ENCODE measurements at places on chromosomes 16 and 17.

DNA sequence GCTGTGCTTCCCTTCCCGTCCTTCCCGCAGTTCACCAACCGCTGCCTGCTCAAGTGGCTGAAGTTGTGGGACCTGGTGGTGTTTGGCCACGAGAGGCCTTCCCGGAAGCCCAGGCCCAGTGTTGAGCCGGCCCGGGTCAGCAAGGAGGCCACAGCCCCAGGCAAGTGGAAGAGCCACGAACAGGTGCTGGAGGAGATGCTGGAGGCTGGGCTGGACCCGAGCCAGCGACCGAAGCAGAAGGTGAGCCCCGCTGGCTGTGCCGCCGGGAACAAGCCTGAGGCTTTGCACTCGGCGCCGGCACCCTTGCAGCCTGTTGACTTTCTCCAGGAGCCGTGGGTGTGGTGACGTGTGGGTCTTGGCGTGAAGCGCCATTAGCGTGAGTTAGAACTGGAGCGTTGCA lies 2.7 kb downstream of the CHTF18 start:
- DNase-seq, result no peak

GRCh38 chr16:54576785-54577184 lies 290.2 kb upstream of the IRX3 start:
- DNase-seq, result no peak

DNA sequence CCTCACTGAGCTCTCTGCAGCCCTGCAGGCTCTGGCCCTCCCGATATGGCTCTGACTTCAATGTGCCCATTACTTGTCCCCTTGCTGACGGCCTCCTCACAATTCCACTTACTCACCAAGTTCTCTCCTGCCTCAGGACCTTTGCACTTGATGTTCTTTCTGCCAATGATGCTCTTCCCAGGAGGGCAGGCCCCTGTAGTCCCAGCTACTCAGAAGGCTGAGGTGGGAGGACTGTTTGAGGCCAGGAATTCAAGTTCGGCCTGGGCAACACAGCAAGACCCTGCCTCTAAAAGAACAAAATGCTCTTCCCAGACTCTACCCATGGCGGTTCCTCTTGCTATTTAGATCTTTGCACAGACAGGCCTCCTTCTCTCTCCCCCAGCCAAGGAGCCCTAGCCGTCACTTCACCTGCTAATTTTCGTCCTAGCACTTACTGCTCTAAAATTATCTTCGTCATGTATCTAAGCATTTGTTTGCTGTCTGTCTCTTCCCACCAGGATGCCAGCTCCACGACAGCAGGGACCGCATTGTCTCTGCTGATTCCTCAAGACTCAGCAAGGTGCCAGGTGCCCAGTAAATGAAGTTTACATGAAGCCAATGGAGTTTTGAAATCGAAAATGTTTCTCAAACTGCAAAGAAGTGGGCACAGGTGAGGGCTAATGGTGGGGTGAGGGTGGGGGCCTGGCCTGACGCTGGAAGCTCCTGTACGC lies 626 bp upstream of the RAI1 start:
- DNase-seq, result no peak

GRCh38 chr16:70478912-70479341 lies 24.5 kb downstream of the FCSK start:
- no peak for DNase-seq

GRCh38 chr17:62675260-62675659 lies 47.8 kb downstream of the MRC2 start:
- DNase-seq, result no peak

DNA sequence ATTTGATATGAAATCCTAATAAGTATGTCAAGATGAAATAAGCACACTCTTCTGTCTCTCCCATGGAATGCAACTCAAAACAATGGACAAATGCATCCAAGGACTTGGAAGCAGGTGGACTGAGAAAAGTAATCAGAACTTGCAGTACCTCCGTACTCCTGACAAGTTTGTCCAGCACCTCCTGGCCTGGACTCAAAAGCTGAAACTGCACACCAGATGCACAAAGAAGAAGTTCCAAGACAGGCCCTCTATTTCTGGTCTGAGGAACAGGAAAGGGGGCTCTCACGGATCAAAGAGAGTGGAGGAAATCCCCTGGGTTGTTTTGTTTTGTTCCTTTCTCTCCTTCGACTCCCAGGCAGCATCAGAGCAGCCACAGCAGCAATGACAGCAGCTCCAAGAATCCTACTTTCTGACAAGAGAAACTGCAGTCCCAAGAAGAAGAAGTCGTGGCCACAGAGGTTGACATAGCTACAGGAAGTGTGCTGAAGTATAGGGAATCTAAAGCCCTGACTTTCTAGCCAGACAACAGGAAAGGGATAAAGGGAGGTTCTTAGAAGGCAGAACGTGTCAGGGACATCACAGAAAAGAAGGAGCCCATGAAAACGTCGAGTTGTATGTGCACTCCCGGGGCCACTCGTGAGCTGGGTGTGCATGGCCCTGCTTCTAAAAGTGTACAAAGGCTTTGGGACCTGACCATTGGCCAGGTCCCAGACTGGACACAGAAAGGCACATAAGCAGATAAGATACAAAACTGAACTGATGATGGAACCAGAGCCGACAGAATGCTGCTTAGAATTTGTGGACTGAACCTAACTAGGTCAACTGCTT lies 29.3 kb downstream of the AKAP10 start:
- DNase-seq, result no peak

All from activated naive CD8-positive, alpha-beta T cell treated with anti-CD3 and anti-CD28 coated beads, Interleukin-2, amount 50 U/mL, for 24 hours (primary cell).